T-helper 1 cell (primary cell): ENCODE measurements at places on chromosomes 4 and X.

DNA sequence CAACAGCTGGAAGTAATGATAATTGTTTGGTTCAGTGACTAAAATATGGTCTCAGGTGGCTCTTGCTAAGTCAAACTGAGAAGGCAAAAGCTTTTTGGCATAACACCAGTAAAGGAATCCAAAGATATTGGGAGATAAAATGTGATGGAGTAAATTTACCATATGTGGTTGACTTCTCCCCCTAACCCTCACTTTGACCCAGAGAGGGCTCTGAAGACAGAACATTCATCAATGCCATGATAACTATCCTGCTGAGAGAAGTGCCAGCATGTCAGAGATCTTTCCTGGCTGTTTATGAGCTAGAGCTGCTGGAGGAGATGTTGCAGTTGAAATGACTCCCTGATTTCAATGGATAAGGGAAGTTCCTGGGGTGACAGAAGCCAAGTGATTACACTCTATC lies 213.4 kb downstream of the SPCS3 start:
- no peak for DNase-seq

DNA sequence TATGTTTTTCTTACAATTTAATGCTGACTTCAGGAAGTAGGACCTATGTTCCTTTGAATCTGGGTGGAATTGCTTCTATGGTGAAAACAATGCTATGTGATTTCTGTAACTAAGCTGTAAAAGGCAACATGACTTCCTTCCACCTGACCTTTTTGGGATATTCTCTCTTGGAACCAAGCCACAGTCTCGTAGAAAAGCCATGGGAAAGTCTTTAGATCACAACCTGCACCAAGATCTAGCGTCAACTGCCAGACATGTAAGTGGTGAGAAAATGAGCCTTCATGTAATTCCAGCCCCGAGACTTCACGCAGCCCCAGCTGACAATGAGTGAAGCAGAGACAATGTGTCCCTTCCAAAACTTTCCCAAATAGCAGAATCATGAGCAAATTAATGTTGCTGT lies 297.0 kb upstream of the DCAF8L1 start:
- no peak for DNase-seq

DNA sequence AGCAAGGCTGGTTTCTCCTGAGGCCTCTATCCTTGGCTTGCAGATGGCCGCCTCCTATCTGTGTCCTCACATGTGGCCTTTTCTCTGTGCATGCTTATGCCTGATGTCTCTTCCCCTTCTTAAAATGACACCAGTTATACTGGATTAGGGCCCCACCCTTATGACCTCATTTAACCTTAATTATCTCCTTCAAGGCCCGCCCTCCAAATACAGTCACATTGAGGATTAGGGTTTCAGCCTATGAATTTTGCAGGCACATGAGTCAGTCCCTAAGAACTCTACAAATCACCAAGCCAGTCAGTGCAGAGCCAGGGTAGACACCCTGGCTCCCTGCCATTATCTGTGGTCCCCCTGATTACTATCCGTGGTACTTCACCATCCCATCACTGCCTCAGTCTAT lies 51.6 kb downstream of the MAML3 start:
- DNase-seq, result no peak

DNA sequence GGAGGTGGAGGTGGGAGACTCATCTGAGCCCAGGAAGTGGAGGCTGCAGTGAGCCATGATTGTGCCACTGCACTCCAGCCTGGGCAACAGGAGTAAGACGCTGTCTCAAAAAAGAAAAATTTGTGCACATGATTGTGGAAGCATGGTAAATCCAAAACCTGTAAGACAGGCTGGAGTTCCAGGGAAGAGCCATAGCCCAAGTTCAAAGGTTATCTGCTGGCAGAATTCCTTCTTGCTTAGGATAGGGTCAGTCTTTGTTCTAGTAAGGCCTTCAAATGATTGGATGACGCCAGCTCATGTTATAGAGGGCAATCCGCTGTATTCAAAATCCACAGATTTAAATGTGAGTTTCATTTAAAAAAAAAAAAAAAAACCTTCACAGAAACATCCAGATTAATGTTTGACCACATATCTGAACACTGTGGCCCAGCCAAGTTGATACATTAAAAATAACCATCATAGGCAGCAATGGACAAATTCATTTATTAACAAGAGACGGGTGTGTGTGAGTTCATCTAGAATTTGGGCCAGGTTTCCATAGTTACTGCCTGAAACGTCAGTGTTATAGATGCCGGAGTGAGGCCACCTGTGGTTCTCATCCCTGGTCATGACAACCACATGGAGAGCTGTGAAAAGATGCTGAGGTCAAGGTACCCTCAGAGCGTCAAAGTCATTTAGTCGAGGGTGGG lies 35.2 kb upstream of the SLC2A9 start:
- DNase-seq, result no peak

- DNase-seq, result no peak
These were observed 78.5 kb downstream of the ANXA3 start for GRCh38 chr4:78629991-78630541.

DNA sequence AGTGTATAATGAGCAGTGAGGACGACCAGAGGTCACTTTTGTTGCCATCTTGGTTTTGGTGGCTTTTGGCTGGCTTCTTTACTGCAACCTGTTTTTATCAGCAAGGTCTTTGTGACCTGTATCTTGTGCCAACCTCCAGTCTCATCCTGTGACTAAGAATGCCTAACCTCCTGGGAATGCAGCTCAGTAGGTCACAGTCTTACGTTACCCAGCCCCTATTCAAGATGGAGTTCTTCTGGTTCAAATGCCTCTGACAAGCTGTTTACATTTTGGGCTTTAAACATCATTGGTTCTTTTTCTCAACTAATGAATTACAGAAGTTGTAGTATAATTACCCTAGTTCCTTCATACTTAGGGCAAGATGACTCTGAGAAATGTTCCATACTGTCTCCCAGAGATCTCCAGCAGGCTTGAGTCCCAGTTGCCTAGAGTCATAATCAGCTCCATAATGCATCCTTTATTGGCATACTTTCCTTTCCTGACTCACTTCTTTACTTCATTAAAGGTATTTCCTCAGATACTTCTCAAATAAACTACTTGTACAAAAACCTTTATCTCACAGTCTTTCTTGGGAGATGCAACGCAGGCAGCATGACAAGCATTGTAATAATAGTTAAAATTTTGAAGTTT lies 136.5 kb downstream of the KDM6A start:
- DNase-seq, result no peak

- DNase-seq, result no peak
These were observed 84.5 kb downstream of the PRKG2 start for GRCh38 chr4:81130569-81130968.

GRCh38 chr4:81421346-81422218 lies 50.1 kb downstream of the RASGEF1B start:
- no peak for DNase-seq

DNA sequence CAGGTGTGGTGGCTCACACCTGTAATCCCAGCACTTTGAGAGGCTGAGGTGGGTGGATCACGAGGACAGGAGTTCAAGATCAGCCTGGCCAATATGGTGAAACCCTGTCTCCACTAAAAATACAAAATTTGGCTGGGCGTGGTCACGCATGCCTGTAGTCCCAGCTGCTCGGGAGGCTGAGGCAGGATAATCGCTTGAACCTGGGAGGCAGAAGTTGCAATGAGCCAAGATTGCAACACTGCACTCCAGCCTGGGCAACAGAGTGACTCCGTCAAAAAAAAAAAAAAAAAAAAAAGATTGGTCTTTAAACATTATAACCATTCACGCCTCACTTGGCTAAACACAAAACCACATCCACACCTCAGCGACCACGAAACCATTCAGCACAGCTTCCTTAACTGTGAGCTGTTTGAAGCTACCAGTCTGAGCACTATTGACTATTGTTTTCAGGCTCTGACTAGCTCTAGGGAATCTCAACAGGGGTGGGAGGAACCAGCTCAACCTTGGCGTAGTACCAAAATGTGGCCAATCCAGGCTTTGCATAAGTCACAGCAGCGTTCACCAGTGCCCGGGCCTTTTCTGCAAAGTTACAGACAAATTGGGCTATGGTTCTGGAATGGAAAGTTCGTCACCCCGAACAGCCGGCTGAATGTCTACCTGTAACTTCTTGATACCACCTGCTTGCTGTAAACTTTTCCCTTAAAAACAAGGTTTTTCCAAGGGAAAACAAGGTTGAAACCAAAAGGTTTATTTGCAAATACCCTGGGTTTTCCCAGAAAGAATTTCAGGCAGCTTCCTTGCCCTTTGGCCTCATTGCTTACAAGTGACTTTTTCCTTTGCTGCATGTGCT lies 73.6 kb upstream of the DHX15 start:
- DNase-seq, result no peak

DNA sequence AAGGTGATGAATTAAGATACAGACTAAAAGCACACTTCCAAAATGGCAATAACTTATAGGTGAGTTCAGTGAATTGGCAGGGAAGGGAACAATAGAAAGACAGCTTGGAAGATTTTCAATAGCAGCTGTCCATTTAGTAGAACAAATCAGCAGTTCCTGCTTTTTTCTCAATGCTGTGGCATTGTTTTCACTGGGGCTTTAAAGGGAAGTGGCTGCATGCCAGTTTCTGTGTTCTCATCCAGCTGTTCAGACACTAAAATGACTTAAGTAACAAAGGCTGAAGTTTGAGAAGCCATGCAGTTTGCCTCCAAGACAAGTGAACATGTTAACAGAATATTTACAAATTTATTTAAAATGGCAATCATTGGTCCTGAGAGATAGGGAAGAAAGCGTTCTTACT lies 291.9 kb downstream of the FAM47A start:
- no peak for DNase-seq

- no peak for DNase-seq
These were observed at the start of gene UCHL1 for GRCh38 chr4:41256740-41257256. Gene UCHL1, plus strand, starts transcription at chr4:41256928. Its CDS starts 49 bp downstream, at chr4:41256977.

DNA sequence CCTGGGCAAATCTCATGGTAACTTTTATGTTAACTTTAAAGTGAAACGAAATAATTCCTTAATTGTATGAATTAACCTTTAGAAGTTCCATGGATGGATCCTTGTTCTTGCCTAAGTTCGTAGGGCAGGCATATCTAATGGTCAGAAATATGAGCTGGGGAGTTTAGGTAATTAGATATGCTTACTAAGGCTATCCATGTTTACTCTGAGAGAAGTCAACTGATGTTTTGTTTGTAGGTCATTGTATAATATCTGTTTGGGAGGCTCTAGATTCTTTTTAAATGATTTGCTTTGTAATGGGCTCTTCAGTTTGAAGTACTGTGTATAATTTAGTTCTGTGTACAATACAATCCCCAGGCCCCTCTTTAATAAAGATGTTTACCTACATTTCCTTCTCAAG lies 117.0 kb downstream of the DCK start:
- DNase-seq, result no peak

- no peak for DNase-seq
These were observed 66.1 kb downstream of the LHFPL1 start for GRCh38 chrX:112613686-112614085.

- DNase-seq, result no peak
These were observed 379.9 kb downstream of the TRAM1L1 start for GRCh38 chr4:116705466-116705865.

DNA sequence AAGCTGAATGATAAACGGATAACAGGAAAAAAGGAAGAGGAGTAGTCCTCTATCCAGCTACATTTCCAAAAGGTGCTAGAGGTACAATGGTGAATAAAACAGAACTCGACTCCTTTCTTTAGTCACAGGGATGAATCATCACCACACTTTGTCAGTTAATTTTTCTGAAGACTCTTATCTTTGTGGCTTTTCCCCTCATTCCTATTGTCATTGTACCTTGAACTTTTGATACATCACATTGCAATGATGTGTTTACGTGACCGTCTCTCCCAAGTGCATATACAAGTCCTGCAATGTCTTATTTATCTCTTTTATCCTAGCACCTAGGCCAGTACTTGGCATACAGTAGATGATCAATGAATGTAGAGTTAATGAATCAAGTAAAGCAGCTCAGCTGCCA lies 134.7 kb downstream of the LHFPL1 start:
- no peak for DNase-seq

GRCh38 chr4:14855719-14856061 lies 146.6 kb upstream of the CPEB2 start:
- no peak for DNase-seq

DNA sequence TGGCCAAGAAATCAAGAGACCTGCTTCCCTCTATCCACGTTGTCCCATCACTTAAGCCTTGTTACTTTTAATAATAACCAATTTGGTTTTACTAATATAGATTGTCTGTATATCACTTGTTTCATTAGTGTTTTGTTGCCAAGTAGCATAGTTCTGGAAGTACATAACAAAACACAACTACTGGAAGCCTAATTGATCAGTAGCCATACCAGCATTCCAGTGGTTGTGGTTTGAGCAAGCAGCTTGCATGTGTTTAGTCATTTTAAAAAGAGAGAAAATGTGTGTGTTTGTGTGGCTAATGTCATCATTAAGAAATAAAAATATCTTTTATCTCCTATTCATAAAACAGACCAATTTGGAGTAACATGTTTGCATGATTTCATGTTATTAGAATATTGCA lies 70.8 kb downstream of the PTPN13 start:
- DNase-seq, result no peak
